Tibial nerve (tissue), 4 donors: ENCODE measurements at places on chromosomes 5 and 9.

- no peak for DNase-seq
Measured at GRCh38 chr5:759781-760362, 24.7 kb downstream of the ZDHHC11B start.

DNA sequence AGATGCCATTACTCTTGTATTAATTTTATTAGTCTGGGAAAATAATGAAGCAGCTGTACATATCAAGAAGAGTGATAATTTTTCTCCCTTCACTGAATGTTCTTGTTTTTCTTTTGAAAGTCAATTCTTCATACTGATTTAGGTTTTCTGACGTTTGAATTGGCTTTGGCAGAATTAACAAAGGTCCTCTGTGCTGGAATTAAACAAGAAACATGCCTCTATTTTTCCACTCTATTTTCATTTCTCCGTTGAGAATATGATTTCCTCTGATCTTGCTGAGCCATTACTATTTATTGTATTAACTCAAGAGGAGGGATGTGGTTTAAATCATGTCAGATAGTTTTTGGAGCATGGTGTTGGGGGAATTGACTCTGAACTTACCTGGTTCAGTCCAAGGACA is 42.3 kb downstream of the ANKDD1B start:
- no peak for DNase-seq

GRCh38 chr5:178435321-178436238 is 154.6 kb downstream of the COL23A1 start:
- no peak for DNase-seq

- no peak for DNase-seq
Measured at GRCh38 chr5:169832845-169833244, 147.4 kb downstream of the INSYN2B start.

DNA sequence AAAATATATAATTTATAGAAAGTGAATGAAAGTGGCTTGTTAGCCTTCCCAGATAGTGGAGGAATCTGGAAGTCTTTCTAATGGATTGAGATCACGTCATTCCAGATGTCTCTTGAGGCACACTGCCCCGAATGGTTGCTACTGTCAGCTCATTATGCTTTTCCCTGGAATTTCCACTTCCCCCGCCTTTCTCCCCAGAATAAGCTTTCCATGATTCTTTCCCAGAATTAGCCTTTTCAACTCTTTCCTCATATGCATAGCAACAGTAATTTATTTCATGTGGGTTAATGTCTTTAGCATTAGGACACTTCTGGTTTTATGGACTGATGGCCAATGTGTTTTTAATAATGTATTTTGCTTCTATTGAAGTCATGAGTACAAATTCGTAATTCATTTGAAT is 81.5 kb downstream of the PALM2AKAP2 start:
- DNase-seq: no peak

- DNase-seq: no peak
Measured at GRCh38 chr5:122967085-122967484, 69.4 kb downstream of the PPIC start.

DNA sequence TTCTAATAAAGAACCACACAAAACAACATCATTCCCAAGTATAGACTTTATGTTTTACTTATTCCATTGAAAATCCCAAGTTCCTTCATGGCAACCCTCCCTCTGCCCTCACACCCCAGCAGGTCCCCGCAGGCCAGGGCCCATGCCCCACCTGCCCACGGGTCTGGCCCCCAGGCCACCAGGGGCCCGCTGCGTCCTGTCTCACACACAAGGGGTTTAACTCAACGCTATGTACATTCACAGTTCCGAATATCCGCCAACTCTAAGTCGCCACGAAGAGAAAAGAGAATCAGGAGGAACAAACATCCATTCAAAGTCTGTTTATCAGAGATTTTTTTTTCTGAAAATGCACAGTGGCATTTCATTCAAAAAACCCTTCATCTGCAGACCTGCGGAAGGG is 16.2 kb upstream of the SLC6A3 start:
- no peak for DNase-seq

GRCh38 chr9:78298046-78298765 is 1.3 kb downstream of the PSAT1 start:
- no peak for DNase-seq

DNA sequence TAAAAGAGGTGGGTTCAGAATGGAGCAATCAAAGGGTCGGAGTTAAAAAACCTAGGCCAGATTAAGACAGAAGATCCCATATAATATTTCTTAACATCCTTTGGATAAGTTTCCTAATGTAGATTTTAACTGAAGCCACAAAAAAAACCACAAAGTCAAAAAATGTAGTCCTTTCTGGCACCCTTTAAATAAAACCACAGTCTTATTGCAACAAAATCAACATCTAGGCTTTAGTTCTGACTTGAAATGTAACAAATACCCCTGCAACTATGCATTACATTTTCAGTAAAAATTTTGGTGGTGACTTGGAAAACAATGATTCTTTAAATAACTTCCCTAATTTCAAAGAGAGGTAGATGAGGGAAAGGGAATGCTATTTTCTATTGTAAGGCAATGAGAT is 109.2 kb downstream of the PSAT1 start:
- DNase-seq: no peak

GRCh38 chr5:172505403-172505759 is 51.1 kb upstream of the SH3PXD2B start:
- DNase-seq: no peak

- no peak for DNase-seq
Measured at GRCh38 chr5:93330506-93330905, 250.5 kb downstream of the NR2F1-AS1 start.

GRCh38 chr5:79269733-79270166 is 33.8 kb downstream of the JMY start:
- DNase-seq: no peak
